ENCODE measurements at places on chromosomes 2 and 18.

DNA sequence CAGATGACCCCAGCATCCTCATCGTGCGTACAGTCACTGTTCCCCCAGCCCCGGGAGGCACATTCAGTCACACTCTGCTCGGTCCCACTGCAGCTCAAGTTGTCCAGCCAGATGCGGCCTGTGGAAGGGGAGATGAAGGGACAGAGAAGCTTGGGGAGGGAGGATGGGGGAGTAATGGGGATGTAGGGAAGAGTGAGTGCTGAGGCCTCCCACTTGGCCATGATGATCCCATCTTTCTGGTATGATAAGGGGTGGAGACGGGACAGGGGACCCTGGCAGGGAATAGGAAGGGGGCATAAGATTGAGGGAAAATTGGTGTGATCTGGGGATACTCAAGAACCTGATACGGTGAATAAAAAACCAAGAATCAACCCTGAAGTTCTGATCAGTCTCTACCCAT is 3.5 kb downstream of the LOXL3 start:
- H3K36me3 ChIP-seq: no peaks in the 10 kb centered on the region
- no peak for DNase-seq
- H3K27ac ChIP-seq: no peak overlapping the region
- H3K4me3 ChIP-seq: no peak overlapping the region
- H3K4me1 ChIP-seq: peaks cover 19% of the 10 kb centered on the region
- no peaks in the 10 kb centered on the region for H3K27me3 ChIP-seq

- H3K36me3 ChIP-seq: no peaks in the 10 kb centered on the region
- H3K4me3 ChIP-seq: no peak overlapping the region
- H3K4me1 ChIP-seq: peaks cover 18% of the 10 kb centered on the region
- H3K27me3 ChIP-seq: no peaks in the 10 kb centered on the region
- DNase-seq: no peak
Measured at GRCh38 chr2:174777347-174778084, 13.2 kb upstream of the CHRNA1 start.

DNA sequence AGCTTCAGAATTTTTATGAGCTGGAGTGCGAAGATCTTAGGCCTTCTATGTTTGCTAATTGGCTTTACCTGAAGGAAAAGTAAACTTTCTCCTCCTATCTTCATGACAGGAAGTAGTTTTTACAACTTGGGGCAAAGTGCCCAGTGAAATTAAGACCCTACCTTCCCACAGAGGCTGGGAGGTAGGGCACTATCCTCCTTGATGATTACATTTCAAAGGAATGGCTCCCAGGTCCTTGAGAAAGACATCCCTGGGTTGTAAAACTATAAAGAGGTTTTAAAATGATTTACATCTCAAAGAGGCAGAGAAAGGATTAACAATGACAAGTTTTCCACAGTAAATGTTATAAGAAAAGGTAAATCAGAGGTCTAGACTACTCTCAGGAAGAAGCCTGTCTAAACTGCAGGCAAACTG is 155.8 kb downstream of the CDH7 start:
- no peak overlapping the region for H3K4me3 ChIP-seq
- H3K27ac ChIP-seq: no peak overlapping the region
- H3K4me1 ChIP-seq: no peaks in the 10 kb centered on the region
- H3K27me3 ChIP-seq: no peaks in the 10 kb centered on the region

- H3K27ac ChIP-seq: no peak overlapping the region
- no peaks in the 10 kb centered on the region for H3K36me3 ChIP-seq
- no peak overlapping the region for H3K4me3 ChIP-seq
- H3K4me1 ChIP-seq: no peaks in the 10 kb centered on the region
- no peak for DNase-seq
- no peaks in the 10 kb centered on the region for H3K27me3 ChIP-seq
Measured at GRCh38 chr18:64707052-64707451, 558.2 kb upstream of the LINC00305 start.

DNA sequence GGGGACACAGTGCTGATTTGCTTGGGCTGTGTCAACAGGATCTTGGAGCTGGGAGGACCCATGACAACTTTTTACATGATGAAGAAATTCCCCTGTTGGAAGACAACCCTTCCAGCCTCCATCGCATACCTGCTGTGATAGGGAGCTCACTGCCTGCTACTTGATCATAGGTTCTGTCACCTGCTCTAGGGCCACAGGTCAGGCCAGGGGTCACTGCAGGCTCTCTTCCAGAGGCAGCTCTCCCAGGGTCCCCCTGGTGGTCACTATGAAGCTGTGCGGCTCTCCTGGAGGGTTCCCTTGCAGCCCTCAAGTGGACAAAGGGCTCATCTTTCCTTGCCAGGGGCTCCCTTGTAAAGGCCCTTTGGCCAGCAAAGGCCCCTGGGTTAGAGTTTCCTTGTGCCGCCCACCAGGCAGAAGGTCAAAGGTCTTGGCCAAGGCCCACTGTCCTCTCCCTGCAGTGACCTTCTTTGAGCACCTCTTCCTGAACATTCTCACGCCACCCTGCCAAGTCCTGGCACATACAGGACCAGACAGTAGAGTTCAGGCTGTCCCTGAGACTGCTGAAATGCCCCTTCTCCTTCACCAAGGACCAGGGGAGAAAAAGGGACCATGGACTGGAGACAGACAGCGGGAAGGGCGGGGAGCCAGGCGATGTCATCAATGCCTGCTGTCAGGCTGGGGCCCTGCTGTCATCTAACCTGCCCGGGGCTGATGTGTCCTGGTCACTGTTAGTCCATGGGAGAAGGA is 345.1 kb downstream of the DYSF start:
- H3K36me3 ChIP-seq: no peaks in the 10 kb centered on the region
- H3K4me1 ChIP-seq: peaks cover 5% of the 10 kb centered on the region
- no peak overlapping the region for H3K27ac ChIP-seq
- no peak overlapping the region for H3K4me3 ChIP-seq
- no peaks in the 10 kb centered on the region for H3K27me3 ChIP-seq

GRCh38 chr2:70828914-70829824 is 6.4 kb downstream of the CD207 start:
- no peaks in the 10 kb centered on the region for H3K36me3 ChIP-seq
- no peak for DNase-seq
- H3K4me1 ChIP-seq: no peaks in the 10 kb centered on the region
- H3K27me3 ChIP-seq: no peaks in the 10 kb centered on the region
- no peak overlapping the region for H3K27ac ChIP-seq

DNA sequence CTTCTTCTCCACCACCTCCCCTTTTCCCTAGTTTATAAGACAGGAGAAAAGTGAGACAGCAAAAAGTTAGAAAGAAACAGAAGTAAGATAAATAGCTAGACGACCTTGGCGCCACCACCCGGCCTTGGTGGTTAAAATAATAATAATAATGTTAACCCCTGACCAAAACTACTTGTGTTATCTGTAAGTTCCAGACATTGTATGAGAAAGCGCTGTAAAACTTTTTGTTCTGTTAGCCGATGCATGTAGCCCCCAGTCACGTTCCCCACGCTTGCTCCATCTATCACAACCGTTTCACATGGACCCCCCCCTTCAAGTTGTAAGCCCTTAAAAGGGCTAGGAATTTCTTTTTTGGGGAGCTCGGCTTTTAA is 1.5 kb upstream of the BUB1 start:
- H3K36me3 ChIP-seq: no peaks in the 10 kb centered on the region
- H3K4me3 ChIP-seq: peak overlapping the region; percentile 89
- no peaks in the 10 kb centered on the region for H3K27me3 ChIP-seq
- DNase-seq: no peak
- no peak overlapping the region for H3K27ac ChIP-seq

- peak overlapping the region; percentile 95 for H3K27ac ChIP-seq
- no peaks in the 10 kb centered on the region for H3K27me3 ChIP-seq
- H3K36me3 ChIP-seq: no peaks in the 10 kb centered on the region
- peak overlapping the region; percentile 95 for H3K4me3 ChIP-seq
Measured at GRCh38 chr2:138503087-138503442, 1.5 kb downstream of the SPOPL start.

GRCh38 chr18:35457140-35457704 is 40.5 kb downstream of the INO80C start:
- DNase-seq: no peak
- H3K4me1 ChIP-seq: peaks cover 39% of the 10 kb centered on the region
- no peak overlapping the region for H3K27ac ChIP-seq
- no peak overlapping the region for H3K4me3 ChIP-seq

DNA sequence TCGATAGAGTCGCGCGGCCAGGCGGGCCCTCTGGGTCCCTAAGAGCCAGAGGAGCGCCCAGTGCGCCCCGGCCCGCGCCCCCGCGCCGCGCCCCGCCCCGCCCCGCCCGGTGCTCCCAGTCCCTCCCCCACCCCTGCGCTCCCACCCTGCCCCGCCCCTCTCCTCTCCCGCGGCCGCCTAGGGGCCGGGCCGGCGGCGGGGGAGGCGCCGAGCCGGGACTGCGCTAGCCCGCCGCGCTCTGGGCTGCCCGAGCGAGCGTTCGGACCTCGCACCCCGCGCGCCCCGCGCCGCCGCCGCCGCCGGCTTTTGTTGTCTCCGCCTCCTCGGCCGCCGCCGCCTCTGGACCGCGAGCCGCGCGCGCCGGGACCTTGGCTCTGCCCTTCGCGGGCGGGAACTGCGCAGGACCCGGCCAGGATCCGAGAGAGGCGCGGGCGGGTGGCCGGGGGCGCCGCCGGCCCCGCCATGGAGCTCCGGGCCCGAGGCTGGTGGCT is at the start of gene GPC1:
Gene GPC1 (plus strand): TSS at position 207 of the 491 bp plus-strand sequence. CDS start 256 bp downstream, at position 463.
- no peaks in the 10 kb centered on the region for H3K4me1 ChIP-seq
- no peaks in the 10 kb centered on the region for H3K36me3 ChIP-seq
- peak within 1 kb of the TSS; percentile 86 for H3K27ac ChIP-seq
- DNase-seq: peak; percentile 81
- peaks cover 15% of the 10 kb centered on the region for H3K27me3 ChIP-seq

DNA sequence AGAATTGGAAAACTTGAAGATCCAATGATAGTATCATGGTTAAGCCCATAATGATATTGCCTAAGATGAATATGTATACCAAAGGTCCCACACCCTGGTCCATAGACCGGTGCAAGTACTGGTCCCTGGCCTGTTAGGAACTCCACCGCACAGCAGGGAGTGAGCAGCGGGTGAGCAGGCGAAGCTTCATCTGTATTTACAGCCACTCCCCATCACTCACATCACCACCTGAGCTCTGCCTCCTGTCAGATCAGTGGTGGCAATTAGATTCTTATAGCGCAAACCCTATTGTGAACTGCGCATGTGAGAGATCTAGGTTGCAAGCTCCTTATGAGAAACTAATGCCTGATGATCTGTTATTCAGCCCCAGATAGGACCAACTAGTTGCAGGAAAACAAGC is 402.4 kb downstream of the EPHA4 start:
- no peak for DNase-seq
- no peaks in the 10 kb centered on the region for H3K36me3 ChIP-seq
- no peaks in the 10 kb centered on the region for H3K27me3 ChIP-seq
- no peak overlapping the region for H3K4me3 ChIP-seq
- H3K4me1 ChIP-seq: no peaks in the 10 kb centered on the region
- H3K27ac ChIP-seq: no peak overlapping the region

DNA sequence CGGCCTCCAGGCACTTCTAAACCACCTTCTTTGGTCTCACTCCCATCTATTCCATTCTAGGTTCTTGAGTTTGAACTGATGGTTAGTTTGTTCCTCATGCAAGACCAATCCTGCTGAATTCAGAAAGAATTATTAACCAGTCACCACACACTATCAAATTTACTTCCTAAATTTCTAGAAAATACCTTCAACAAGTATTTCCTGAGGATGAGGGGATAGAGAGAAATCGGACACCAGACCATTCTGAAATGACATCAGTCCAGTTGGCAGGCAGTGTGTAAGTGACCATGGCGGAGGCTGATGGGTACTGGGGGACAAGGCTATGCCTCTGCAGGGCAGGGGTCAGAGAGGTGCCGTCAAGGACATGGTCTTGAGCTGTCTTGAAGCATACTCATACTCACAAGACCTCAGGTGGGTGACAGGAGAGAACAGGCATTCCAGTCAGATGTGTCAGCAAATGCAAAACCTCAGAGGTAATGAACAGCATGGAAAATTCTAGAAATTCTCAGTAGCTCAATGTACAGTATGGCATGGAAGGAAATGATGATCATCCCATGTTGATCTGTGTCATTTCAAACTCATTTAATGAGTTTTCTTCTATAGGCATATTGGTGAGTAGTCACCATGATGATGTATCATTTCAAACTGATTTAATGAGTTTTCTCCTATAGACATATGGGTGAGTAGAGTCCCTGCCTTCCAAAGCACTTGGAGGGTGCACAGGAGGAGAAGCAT is 119.6 kb downstream of the DDX1 start:
- H3K4me1 ChIP-seq: peaks cover 18% of the 10 kb centered on the region
- DNase-seq: no peak
- no peaks in the 10 kb centered on the region for H3K27me3 ChIP-seq
- H3K36me3 ChIP-seq: no peaks in the 10 kb centered on the region
- no peak overlapping the region for H3K27ac ChIP-seq
- H3K4me3 ChIP-seq: no peak overlapping the region

DNA sequence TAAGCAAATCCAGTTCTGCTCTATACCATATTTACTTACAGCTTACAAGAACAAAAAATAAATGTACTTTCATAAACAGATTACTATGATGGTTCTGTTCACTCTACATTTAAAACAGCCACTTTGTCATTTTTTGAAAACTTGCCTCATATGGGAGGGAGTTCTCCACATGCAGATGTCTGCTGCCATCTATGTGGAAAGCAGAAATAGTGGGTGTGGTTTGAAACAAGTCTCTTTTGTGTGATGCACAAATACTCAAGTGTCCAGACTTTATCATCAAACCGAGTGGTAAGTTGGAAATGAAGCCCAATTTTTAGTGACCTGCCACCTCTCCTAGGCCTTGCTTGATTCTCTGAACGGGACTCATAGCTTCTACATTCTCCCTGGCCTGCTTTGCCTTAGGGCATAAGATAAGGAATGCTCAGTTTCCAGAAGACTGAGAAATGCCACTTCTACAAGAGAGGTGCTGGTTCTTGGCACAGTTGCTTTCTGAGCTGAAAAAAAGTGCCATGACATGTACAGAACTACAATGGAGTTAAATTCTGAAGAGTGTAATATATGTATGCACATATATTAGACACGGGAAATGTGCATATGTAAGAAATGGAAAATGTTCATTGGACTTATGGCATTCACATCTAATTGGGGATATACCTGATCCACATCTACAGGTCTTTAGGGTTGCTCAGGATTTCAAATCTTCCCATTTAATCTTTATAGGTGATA is 221.0 kb downstream of the SLC8A1 start:
- no peaks in the 10 kb centered on the region for H3K36me3 ChIP-seq
- H3K27ac ChIP-seq: no peak overlapping the region
- H3K4me3 ChIP-seq: no peak overlapping the region
- no peaks in the 10 kb centered on the region for H3K27me3 ChIP-seq
- H3K4me1 ChIP-seq: peaks cover 39% of the 10 kb centered on the region

DNA sequence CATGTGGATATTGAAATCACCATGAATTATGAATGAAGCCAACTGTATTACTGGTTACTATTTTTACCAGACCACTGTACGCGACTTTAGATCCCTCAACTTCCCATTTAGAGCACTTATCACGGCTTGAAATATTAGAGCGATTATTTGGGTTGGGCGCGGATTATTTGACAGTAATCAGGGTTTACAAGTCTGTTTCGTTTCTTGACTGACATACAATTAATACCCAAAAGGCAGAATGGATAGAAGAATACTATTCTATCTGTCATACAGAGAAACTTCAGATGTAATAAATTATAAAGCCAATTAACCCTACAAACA is 496 bp upstream of the NAPG start:
- H3K36me3 ChIP-seq: no peaks in the 10 kb centered on the region
- peaks cover 3% of the 10 kb centered on the region for H3K4me1 ChIP-seq
- no peak overlapping the region for H3K27ac ChIP-seq
- no peak for DNase-seq

Measured in heart left ventricle (tissue), 16 donors.